Ovary (tissue), 10 donors: ENCODE measurements at places on chromosomes 3 and 15. TPM values are rescaled to one million over a fixed set of nuclear protein-coding genes. Genes with fewer than 3 reads are reported as not detected.

DNA sequence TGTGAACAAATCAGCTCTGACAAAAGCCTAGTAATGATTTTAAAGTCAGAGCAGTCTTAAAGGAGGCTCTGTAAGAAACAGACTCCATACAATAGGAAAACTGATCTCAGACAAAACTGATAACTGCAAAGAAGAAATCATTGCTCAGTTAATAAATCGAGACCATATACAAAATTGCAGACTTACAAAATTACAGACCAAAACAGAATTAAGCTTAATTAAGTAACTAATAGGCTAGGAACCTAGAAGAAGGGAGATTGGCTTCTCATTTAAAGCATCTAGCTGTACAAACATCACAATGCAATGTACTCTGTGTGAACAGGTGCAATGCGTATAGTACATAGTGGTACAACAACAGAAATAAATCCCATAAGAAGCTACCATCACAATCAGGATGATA is 46.3 kb downstream of the ZBTB20 start:
- DNase-seq: no peak
- peak overlapping the region; percentile 21 for H3K4me3 ChIP-seq
- H3K36me3 ChIP-seq: no peaks in the 10 kb centered on the region
- H3K27ac ChIP-seq: no peak overlapping the region
- H3K4me1 ChIP-seq: peaks cover 2% of the 10 kb centered on the region

DNA sequence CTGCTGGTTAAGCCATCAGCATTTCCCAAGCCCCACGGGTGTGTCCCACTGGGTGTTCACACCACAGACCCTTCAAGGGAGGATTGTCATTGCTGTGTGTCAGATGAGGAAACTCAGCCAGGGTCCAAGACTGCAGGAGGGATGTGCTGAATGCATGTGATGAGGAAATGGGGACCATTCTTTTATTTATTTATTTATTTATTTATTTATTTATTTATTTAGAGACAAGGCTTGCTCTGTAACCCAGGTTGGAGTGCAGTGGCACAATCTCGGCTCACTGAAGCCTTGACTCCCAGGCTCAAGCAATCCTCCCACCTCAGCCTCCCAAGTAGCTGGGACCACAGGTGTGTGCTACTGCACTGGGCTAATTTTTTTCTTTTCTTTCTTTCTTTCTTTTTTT is 20.8 kb downstream of the PIF1 start:
- DNase-seq: no peak
- H3K36me3 ChIP-seq: no peaks in the 10 kb centered on the region
- H3K27me3 ChIP-seq: no peaks in the 10 kb centered on the region
- H3K4me1 ChIP-seq: peaks cover 4% of the 10 kb centered on the region

- no peak overlapping the region for H3K27ac ChIP-seq
- no peak overlapping the region for H3K4me3 ChIP-seq
- H3K4me1 ChIP-seq: no peaks in the 10 kb centered on the region
- H3K27me3 ChIP-seq: no peaks in the 10 kb centered on the region
- no peak for DNase-seq
- H3K36me3 ChIP-seq: no peaks in the 10 kb centered on the region
Measured at GRCh38 chr3:119428538-119428937, 34.9 kb downstream of the TMEM39A start.

DNA sequence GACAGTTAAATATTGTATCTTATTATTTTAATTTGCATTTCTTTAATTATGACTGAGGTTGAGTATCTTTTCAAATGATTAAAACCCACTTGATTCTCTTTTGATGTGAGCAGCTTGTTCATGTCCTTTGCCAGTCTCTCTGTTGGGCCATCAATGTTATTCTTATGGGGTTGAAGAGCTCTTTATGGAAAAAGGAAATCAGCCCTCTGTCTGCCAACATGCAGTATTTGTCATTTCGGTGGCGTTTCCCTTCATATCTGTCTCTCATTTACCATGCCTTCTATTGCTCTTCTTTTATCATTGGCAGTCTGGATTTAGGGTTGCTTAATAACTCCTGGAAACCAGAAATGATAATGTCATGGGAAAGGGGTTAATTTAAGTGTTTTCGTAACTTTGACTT is 340.7 kb upstream of the DNAJC19 start:
- no peak for DNase-seq
- no peaks in the 10 kb centered on the region for H3K4me1 ChIP-seq
- H3K27ac ChIP-seq: no peak overlapping the region
- H3K27me3 ChIP-seq: no peaks in the 10 kb centered on the region

DNA sequence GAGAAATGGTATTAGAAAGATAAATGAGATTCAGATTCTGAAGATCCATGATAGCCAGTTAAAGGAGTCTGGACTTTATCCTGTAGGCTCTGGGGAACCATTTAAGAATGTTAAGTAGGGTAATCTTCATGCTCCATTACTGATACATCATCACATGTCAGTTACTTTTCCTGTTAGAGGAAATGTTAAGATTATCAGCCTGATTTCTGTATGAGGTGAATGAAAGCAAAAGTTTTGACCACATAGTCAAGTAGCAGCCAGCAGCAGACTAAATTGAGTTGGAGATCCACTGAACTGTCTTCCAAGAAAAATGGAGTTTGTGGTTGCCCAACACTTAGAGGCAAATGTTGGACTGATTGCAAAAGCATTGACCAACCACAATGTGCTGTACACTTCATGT is 4.7 kb upstream of the COPB2 start:
- H3K27ac ChIP-seq: no peak overlapping the region
- no peak for DNase-seq
- no peaks in the 10 kb centered on the region for H3K27me3 ChIP-seq
- H3K36me3 ChIP-seq: no peaks in the 10 kb centered on the region
- no peak overlapping the region for H3K4me3 ChIP-seq
- H3K4me1 ChIP-seq: no peaks in the 10 kb centered on the region

- DNase-seq: no peak
- H3K4me1 ChIP-seq: no peaks in the 10 kb centered on the region
- no peak overlapping the region for H3K27ac ChIP-seq
- H3K4me3 ChIP-seq: no peak overlapping the region
Measured at GRCh38 chr3:186605078-186605477, 7.8 kb upstream of the AHSG start.

GRCh38 chr3:49341996-49342395 is 2.1 kb upstream of the USP4 start:
- H3K36me3 ChIP-seq: no peaks in the 10 kb centered on the region
- no peaks in the 10 kb centered on the region for H3K27me3 ChIP-seq
- H3K27ac ChIP-seq: no peak overlapping the region

GRCh38 chr3:172106989-172107388 is 67.6 kb downstream of the FNDC3B start:
- no peaks in the 10 kb centered on the region for H3K36me3 ChIP-seq
- H3K4me3 ChIP-seq: no peak overlapping the region
- peaks cover 10% of the 10 kb centered on the region for H3K4me1 ChIP-seq

GRCh38 chr15:78234515-78235040 is at the start of gene ACSBG1:
ACSBG1 (minus strand) TSS chr15:78234565; CDS start chr15:78234501, 64 bp downstream.
- no peak for DNase-seq
- H3K4me1 ChIP-seq: no peaks in the 10 kb centered on the region
- no peak within 1 kb of the TSS for H3K27ac ChIP-seq
- no peak within 1 kb of the TSS for H3K4me3 ChIP-seq
- no peaks in the 10 kb centered on the region for H3K36me3 ChIP-seq

GRCh38 chr3:105537371-105538080 is 170.8 kb downstream of the ALCAM start:
- H3K36me3 ChIP-seq: no peaks in the 10 kb centered on the region
- H3K27me3 ChIP-seq: no peaks in the 10 kb centered on the region
- no peak overlapping the region for H3K4me3 ChIP-seq

The USP50 gene
- not detected for polyA plus RNA-seq

The FAM219B gene
- polyA plus RNA-seq: 67.9 TPM

The NRG4 gene
- polyA plus RNA-seq: 0.05 TPM

The LRCH3 gene
- polyA plus RNA-seq: 69.6 TPM

The DPPA2 gene
- not detected for polyA plus RNA-seq

The ACP3 gene
- 1.1 TPM for polyA plus RNA-seq
